NCI-H187 (cell line): ENCODE measurements at places on chromosomes 16 and 17.

GRCh38 chr17:64130559-64131001, 636 bp upstream of the ERN1 start:
- DNase-seq, result no peak

DNA sequence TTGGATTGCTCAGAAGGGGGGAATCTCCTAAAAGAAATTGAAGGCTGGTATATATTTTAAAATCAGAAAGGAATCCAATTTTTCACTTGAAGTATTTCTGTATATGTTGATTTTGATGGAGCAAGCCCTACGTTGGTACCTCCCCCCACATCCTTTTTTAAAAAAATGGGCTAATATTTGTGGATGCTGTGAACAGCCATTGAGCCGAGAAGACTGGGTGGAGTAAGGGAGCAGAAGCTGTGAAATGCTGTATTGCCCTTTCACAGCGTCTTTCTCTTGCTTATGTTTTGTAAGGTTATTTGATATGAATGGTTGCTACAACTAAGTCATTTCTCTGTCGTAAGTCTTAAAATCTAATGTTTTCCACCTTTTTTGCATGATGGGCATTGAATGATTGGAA, 2.3 kb downstream of the PAFAH1B1 start:
- no peak for DNase-seq

DNA sequence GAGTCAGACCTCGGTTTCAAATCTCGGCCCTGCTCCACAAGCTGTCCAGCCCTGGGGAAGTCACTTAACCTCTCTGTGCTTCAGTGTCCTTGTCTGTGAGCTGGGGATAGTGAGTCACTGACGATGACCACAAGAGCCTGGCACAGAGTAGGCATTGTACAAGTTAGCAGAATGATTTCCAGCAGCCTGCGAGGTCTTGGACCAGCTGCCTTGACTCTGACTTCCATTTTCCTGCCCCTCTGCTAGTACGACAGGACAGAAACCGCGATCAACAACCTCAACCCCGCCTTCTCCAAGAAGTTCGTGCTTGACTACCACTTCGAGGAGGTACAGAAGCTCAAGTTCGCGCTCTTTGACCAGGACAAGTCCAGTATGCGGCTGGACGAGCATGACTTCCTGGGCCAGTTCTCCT, 20.7 kb downstream of the CPNE2 start:
- no peak for DNase-seq

DNA sequence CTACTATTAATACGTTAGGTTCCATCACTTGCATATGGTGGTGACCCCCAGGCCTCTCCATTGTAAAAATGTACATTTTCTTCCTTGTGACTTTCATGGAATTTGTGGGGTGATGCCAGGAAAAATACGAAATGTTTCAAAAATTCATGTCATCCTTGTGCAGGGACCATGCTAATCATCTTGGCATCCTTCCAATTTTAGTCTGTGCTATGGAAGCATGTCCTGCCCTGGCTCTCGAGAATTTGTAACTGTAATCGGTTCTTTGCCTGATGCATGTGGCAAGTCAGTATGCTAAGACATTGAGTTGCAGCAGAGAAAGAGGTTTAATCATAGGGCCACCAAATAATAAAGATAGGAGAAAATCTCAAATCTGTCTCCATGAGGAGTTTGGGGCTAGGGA, 14.3 kb upstream of the GINS3 start:
- no peak for DNase-seq

- no peak for DNase-seq
Observed at GRCh38 chr17:78862073-78863023, 21.7 kb upstream of the USP36 start.

- no peak for DNase-seq
Observed at GRCh38 chr16:86212706-86213436, 297.5 kb upstream of the FOXF1 start.

DNA sequence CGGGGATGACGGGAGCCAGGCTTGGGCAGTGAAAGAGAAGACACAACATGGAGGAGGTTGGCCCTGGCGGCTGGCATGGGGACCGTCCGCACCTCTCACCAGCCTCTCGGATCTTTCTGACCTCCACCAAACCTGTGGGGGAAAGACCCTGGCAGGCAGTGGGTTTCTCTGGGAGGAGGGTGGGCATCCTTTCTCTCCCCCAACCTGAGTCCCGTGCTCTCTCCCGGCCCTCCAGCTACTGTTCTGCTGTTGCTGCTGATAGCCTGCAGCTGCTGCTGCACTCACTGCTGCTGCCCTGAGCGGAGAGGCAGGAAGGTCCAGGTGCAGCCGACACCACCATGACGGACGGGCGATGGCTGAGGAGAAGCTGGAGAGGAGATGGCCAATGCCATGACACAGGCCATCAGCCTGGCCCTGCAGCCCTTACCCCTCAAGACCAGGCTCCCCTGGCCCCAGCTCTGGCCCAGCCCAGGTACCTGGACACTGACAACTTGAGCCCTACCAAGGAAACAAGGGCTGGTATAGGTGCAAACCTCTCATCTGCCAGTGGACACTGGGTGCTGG, 7.4 kb downstream of the SMIM5 start:
- DNase-seq, result no peak

GRCh38 chr16:70437582-70438557, 1.0 kb downstream of the ST3GAL2 start:
- no peak for DNase-seq

DNA sequence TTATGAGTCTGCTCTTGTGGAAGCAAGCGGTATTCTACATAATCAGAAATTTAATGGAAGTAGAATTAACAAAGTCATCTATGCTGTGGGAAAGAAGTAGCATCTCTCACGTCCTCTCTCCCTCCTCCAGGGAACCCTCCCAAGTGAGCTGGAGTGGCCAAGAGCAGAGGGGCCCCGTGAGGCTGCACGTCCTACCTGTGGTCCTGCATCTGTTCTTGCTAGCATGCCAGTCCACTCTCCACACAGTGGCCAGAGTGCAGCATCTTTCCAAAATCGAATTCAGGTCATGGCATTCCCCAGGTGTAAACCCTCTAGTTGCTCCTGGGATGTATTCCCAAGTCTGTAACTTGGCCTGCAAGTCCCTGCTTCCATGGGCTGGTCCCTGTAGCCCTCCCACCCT, 10.1 kb downstream of the KIAA0513 start:
- no peak for DNase-seq
